SK-MEL-5 (cell line): ENCODE measurements at places on chromosomes 4 and X. TPM values are rescaled to one million over a fixed set of nuclear protein-coding genes. Genes with fewer than 3 reads are reported as not detected.

CLDN22 gene
- total RNA-seq: not detected in 2 replicates

SSX4B gene
- 0.42 TPM in 1 of 2 replicates, not detected in the other for total RNA-seq

PARM1 gene
- total RNA-seq: not detected in 2 replicates

CENPE gene
- 9.7 and 12.4 TPM in 2 replicates for total RNA-seq

PLAC8 gene
- total RNA-seq: not detected in 2 replicates

ZNF630 gene
- not detected in 2 replicates for total RNA-seq

SLC6A8 gene
- total RNA-seq: 44.7 and 48.1 TPM in 2 replicates

PABPC4L gene
- 0.11 TPM in 1 of 2 replicates, not detected in the other for total RNA-seq

H2AZ1 gene
- total RNA-seq: 837 and 844 TPM in 2 replicates

SEL1L3 gene
- total RNA-seq: 70.0 and 74.7 TPM in 2 replicates

DMP1 gene
- total RNA-seq: not detected in 2 replicates

FAM184B gene
- total RNA-seq: not detected in 2 replicates

TRIM61 gene
- not detected in 2 replicates for total RNA-seq

CLDN34 gene
- not detected in 2 replicates for total RNA-seq

VCX2 gene
- not detected in 2 replicates for total RNA-seq

OCRL gene
- total RNA-seq: 15.4 and 18.3 TPM in 2 replicates
